ENCODE measurements at places on chromosomes 4 and X. TPM values are rescaled to one million over a fixed set of nuclear protein-coding genes. Genes with fewer than 3 reads are reported as not detected.

- no peak for DNase-seq
Measured at GRCh38 chr4:68466751-68467150, 19.5 kb downstream of the TMPRSS11E start.

DNA sequence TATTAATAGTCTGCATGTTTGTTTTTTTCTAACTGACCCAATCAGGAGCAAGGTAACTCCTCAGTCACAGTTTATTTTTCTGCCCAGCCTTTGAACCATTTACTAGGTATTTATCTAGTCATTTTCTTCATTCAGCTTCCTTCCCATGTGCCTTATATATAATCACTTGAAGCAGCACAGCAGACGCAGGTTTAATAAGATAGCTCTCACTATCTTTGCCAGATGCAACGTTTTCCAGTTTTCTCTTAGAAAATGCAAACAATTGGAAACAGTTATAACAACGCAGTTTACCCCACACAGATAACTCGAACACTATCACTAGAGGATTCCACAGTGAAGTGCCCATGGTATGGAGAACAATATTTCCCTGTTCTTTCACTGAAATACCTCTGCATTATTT, 56.4 kb upstream of the NFKB1 start:
- DNase-seq: no peak

- DNase-seq: no peak
Measured at GRCh38 chr4:128837679-128838078, 28.2 kb downstream of the JADE1 start.

- DNase-seq: no peak
Measured at GRCh38 chr4:75081561-75081960, 148.6 kb downstream of the PARM1 start.

DNA sequence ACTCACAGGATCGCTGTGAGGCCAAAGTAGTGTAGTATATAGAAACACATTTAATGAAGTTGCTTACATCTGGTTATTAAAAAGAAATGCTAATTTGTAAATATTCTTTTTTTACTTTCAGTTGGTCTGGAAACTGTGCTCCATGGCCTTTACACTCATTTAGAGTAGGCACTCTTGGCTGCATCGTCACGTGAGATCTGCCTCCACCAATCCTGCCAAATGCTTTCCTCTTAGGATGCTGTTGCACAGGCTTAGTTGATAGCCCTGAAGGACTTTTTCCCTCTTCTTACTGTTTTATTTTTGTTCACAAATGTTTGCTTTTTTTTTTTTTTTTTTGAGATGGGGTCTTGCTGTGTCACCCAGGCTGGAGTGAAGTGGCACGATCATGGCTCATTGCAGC, 6.3 kb downstream of the CPE start:
- no peak for DNase-seq

L1CAM gene
- 0.16 TPM for polyA plus RNA-seq

HSFX4 gene
- not detected for polyA plus RNA-seq

LRIT3 gene
- not detected for polyA plus RNA-seq

AMOT gene
- 4.4 TPM for polyA plus RNA-seq
